Astrocyte of the spinal cord (primary cell): ENCODE measurements at places on chromosomes 11 and 22.
A peak's percentile ranks its signal among the peaks of the same experiment; 100 is the strongest.

GRCh38 chr11:118524356-118524755 is 2.9 kb upstream of the TTC36 start:
- no peak for DNase-seq

GRCh38 chr22:39313258-39314001 is 6.0 kb downstream of the RPL3 start:
- DNase-seq, result no peak

DNA sequence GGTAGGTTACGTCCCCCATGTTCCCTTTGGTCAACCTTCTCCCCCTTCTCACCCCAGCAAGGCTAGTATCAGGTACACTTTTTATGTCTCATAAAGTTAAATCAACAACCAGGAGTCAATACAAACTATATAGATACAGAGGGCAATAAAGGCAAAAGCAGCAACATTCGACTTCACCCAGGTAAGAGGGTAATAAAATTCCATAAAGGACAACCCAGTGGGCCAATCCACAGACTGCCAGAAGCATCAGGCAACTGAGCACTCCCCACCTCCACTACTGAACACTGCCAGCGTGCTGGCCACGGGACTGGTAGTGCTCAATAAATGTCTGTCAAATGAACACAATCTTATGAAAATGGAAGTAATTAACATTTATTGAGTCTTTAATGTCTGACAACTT is 5.1 kb upstream of the MS4A18 start:
- DNase-seq, result no peak

- DNase-seq, result no peak
These were observed 46.3 kb upstream of the ANO3 start for GRCh38 chr11:26285608-26286007.

DNA sequence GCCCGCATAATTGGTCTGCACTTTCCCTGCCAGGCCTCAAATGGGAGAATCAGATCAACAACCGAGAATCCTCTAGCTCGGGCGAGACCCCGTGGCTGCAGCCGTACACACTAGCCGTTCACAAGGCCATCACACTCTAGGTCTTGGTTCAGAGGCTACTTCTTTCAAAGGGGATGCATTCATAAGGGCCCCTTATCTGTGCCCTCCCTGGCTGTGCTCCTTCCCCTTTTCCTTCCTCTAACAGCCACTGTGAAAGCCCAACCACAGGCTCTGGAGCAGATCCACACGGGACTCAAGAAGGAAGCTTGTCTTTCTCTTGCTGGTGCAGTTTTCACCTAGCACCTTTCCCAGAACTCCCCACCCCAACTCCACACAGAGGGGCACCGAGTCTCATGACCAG is 24.5 kb downstream of the SMIM38 start:
- DNase-seq, result no peak

DNA sequence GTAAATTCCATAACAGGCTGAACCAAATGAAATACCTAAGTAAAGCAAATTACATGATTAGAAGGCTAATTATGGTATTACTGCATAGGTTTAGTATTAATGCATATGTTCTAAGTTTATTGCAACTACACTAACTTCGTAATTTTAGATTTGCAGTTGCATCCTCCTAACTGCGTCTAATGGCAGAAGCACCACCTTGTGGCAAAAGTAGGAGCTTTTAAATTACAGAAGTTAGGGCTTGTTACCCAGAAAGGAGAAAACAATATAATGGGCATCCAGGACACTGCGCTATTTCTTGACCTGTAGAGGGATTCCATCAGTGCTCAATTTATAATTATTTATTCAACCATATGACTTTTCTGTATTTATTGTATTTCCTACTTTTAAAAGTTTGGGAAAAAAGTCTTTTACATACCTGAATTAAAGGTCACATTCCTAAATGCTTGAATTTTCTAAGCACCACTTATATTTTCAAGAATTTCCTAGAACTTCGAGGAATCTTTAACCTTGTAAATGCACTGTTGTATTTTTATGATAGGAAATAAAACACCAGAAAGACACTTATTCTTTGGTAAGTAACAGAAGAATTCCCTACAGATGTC is 16.3 kb upstream of the GPR83 start:
- DNase-seq, result peak; percentile 63

DNA sequence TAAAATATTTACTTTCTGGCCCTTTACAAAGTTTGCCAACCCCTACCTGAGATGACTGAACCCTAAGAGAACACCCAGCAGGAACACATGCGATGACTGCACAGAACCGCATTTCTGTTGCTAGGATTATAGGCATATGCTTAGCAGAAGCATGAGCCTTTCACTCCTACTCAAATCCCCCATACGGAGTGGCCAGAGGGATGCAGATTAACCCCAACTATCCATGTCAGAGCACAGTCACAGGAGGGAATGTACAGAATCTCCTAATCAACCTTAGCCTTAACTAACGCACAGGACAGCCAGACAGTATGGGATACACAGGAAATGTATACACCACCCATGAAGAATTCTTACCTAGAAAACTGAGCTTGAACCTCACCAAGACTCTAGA is 6.2 kb downstream of the HPS4 start:
- no peak for DNase-seq

DNA sequence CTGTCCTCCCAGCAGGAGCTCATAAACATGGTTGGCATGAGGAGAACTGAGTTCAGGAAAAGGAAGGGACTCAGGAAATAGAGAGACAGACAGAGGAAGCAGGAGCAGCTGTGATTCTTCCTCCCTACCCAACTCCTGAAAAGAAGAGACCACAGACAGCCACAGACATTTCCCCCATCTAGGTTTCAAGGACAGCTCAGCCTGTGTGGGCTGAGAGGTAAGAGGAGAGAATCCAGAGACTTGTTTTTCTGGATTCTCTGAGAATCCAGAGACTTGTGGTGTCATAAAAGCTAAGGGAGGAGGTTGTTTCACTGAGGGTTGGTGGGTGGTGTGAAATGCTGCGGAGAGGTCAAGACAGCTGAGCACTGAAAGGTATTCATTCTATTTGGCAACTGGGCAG is 19.0 kb upstream of the STK33 start:
- DNase-seq, result no peak

GRCh38 chr22:22394591-22394990 is 114.0 kb downstream of the ZNF280B start:
- no peak for DNase-seq

GRCh38 chr11:131471976-131472375 is 101.6 kb downstream of the NTM start:
- DNase-seq, result no peak

- peak; percentile 91 for DNase-seq
These were observed at the start of gene CBL for GRCh38 chr11:119205574-119206510. CBL (plus strand) TSS chr11:119206339; CDS start chr11:119206418, 79 bp downstream.

DNA sequence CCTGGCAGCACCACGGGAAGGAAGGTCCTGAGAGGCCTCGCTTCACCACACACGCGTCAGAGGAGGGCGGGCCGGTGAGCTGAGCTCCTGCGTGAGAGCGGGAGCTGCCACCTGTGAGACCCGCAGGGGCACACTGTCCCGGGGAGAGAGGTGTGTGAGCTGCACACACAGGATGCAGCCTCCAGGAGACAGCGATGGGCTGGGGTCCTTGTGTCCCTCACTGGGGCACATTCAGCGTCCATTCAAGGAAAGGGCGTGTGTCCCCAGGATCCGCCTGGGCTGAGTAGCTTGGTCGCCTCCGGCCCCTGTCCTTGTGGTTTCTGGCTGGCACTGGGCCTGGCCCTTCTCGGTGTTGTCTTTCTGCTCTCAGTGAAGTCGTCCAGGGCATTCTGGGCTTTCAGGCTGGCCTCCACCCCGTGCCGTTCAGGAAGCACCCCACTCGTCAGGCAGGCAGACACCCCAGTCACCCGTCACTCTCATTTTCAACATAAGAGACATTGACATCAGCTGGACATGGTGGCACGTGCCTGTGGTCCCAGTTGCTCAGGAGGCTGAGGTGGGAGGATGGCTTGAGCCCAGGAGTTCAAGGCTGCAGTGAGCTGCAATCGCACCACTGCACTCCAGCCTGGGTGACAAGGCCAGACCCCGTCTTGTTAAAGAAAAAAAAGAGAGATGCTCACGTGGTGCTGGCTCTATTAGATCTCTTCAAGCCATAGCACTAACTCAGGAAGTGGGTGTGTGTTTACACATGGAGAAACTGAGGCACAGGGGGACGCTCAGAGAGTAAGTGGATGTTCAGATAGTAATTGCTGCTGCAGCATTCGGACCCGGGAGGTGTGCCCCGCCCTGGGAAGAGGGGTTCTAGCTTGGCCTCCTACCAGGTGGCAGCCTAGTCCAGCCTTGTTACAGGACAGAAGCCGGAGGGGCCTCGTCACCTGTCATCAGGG is 1081.6 kb downstream of the BRD1 start:
- DNase-seq, result no peak

DNA sequence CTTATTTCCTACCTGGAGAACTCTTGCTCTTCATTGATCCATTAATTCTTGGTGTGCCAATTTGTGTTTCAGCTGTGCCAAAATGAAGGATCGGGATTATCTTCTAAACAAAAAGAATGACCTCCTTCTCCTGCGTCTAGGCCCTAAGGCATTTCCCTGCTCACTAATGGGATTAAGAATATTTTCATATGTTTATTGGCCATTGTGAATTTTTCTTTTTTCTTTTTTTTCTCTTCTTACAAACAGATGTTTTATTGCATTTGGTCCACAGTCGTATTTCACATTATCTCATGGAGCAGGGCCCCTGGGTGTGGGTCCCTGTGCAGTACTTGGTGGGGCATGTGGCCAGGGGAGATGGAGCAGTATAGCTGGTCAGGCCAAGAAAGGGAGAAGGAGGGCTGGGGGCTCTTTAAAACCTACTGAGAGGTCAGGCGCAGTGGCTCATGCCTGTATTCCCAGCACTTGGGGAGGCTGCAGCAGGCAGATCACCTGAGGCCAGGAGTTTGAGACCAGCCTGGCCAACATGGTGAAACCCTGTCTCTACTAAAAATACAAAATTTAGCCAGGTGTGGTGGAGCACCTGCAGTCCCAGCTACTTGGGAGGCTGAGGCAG is 35.3 kb upstream of the HORMAD2 start:
- no peak for DNase-seq

DNA sequence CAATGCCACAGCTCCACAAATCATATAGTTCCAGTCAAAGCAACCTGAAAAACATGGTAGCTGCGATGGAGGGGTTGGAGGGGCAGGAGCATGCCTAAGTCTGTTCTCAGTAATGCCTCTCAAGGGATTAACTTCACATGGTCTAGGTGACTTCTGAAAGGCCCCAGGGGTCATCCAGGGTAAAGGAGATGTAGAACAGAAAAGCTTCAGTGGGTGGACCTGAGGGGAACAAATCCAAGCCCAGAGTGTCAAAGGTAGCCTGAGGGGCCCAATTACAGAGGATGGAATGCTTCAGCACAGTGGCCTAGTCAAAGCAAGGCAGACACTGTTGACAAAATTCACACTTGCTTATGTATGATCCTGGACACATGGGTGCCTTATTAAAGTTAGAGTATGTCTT is 23.3 kb downstream of the OR4D9 start:
- no peak for DNase-seq

- DNase-seq, result no peak
These were observed 23.2 kb downstream of the ACAT1 start for GRCh38 chr11:108144615-108145014.

- DNase-seq, result no peak
These were observed 39.2 kb upstream of the RAPSN start for GRCh38 chr11:47488111-47488510.

DNA sequence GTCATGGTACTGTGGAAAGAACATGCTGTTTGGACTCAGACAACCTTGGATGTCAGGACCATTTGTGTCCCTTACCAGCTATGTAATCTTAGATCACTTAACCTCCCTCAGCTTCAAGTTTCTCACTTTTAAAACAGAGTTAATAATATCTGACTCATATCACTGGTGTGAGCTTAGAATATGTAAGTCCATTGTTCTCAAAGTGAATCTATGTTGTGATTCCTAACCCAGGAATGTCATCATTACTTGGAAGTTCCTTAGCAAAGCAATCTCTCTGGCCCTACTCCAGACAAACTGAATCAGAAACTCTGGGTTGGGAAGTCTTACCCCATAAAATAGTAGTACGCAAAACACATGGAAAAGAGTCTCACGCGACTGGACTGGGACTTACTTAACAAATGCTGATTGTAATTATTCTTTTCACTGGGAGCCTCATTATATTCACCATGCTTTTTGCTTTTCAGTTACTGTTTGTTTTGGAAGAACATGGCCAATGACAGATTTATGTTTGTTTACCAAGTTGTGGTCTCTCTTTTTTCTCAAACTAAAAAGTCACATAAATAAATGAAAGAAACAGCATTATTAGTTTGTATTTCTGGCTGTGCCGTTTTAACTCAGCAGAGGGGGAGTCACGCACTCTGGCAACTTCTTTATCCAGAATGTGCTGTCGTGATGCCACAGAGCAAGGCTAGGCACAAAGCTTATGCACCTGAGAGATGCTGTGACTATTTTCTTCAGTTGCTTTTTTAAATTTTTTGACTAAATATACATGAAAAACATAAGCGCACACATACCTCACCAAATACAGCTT is 217.7 kb upstream of the CTSC start:
- DNase-seq, result peak; percentile 99

GRCh38 chr11:75469785-75470405 is 36.9 kb upstream of the KLHL35 start:
- DNase-seq, result no peak
